Head of caudate nucleus (tissue), 42 donors: ENCODE measurements at places on chromosomes 3 and 15.

GRCh38 chr3:69448877-69449276 is 63.0 kb upstream of the FRMD4B start:
- DNase-seq: no peak

- DNase-seq: no peak
Measured at GRCh38 chr3:172709774-172710663, 848 bp downstream of the NCEH1 start.

GRCh38 chr3:99409961-99410360 is 228.4 kb upstream of the COL8A1 start:
- DNase-seq: no peak

DNA sequence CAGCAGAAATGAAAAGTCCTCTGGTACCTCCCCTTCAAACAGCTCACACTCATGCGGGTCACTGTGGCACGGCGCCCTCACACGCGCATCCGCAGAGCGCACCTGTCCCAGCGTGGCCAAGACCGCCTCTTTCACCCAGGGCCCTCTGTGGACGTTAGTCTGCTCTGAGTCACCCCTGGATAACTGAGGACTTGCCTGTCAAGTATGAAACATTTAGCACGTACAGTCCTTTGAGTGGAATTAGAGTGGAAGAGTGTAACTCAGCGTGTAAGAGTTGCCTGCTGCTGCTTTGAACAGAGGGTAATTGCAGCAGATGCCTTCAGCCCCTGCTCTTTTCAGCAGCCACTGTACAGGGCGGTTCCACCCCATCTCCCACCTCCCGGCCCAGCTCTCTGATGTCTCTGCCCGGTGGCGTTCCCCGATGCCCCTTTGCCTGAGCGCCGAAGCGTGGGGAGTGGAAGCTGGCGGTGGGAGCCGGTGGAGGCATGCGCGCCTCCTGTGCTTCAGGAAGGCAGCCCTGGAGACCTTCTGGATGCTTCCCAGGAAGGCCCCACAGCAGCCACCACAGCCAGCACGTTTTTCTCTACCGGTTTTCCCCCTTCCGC is 23.0 kb downstream of the CPN2 start:
- no peak for DNase-seq

GRCh38 chr3:64551697-64552096 is 136.1 kb downstream of the ADAMTS9 start:
- DNase-seq: no peak
